ENCODE measurements at places on chromosomes 1 and 21.

DNA sequence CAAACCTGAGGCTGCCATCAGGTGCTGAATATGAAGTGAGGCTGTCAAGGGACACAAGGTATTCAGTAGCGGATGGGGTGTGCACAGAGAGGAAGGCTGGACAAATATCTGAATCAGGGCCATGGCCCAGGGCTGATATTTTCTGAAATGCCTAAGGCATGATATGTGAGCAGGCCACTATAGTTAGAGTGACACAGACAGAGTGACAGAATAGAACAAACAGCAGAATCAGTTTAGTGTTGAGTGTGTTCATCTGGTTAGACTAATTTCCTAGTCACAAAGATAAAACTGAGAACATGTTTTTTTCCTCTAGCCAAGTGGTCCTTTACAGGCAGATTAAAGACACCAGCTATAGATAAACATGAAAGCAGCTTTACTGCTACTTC is 3.9 kb downstream of the OVAAL start:
- H3K4me1 ChIP-seq: no peaks in the 10 kb centered on the region
- H3K27me3 ChIP-seq: no peaks in the 10 kb centered on the region
- DNase-seq: no peak
- no peak overlapping the region for H3K27ac ChIP-seq
- H3K36me3 ChIP-seq: no peaks in the 10 kb centered on the region

GRCh38 chr1:13702425-13703127 is 2.6 kb downstream of the PRDM2 start:
- H3K36me3 ChIP-seq: no peaks in the 10 kb centered on the region
- DNase-seq: peak; percentile 77
- H3K4me3 ChIP-seq: peak overlapping the region; percentile 32

GRCh38 chr1:15188130-15188524 is 34.6 kb downstream of the TMEM51 start:
- H3K27ac ChIP-seq: no peak overlapping the region
- no peaks in the 10 kb centered on the region for H3K27me3 ChIP-seq
- H3K36me3 ChIP-seq: no peaks in the 10 kb centered on the region
- DNase-seq: no peak
- H3K4me1 ChIP-seq: no peaks in the 10 kb centered on the region
- no peak overlapping the region for H3K4me3 ChIP-seq

DNA sequence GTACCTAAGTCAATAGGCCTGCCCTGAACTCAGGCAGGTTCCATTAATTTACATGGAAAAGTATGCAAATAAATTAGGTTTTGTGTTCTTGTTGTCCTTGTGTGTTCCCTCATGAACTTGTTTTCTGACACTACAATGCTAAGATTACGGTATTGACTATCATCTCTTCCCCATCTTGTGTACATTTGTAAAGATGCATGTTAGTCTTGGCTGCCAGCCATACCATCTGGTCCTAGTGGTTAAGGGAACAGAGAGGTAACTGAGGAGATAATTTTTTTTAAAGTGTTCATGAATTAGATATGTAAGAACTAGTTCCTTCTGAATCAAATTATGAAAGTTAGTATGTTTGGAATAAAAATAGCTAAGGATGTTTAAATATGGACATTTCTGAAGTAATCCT is 167.6 kb upstream of the ADAMTS5 start:
- H3K36me3 ChIP-seq: no peaks in the 10 kb centered on the region
- H3K4me3 ChIP-seq: no peak overlapping the region
- H3K27me3 ChIP-seq: no peaks in the 10 kb centered on the region
- H3K4me1 ChIP-seq: no peaks in the 10 kb centered on the region
- no peak for DNase-seq
- no peak overlapping the region for H3K27ac ChIP-seq

DNA sequence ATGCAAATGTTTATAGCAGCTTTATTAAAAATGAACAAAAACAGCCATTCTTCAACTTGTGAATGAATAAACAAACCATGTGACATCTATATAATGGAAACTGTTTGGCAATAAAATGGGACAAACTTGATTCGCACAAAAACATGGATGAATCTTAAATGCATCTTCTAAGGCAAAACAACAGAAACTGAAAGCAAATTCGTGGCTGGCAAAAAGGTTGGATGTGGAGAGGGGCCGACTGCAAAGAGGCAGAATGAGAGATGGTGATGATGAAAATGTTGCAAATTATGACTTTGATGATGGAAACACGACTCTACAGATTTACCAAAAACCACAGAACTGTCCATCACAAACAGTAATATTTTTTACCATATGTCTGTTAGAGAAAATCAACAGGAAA is 327.0 kb upstream of the NR5A2 start:
- no peak for DNase-seq
- H3K27ac ChIP-seq: no peak overlapping the region
- H3K27me3 ChIP-seq: no peaks in the 10 kb centered on the region
- no peaks in the 10 kb centered on the region for H3K4me1 ChIP-seq
- no peaks in the 10 kb centered on the region for H3K36me3 ChIP-seq

- H3K4me1 ChIP-seq: peaks cover 20% of the 10 kb centered on the region
- H3K27me3 ChIP-seq: no peaks in the 10 kb centered on the region
- DNase-seq: peak; percentile 51
- H3K36me3 ChIP-seq: no peaks in the 10 kb centered on the region
These were observed 4.9 kb upstream of the POFUT2 start for GRCh38 chr21:45292399-45293219.

GRCh38 chr21:34996304-34997101 is 52.6 kb downstream of the RUNX1 start:
- H3K27ac ChIP-seq: no peak overlapping the region
- no peaks in the 10 kb centered on the region for H3K36me3 ChIP-seq
- H3K27me3 ChIP-seq: no peaks in the 10 kb centered on the region
- H3K4me1 ChIP-seq: peaks cover 25% of the 10 kb centered on the region
- no peak for DNase-seq
- no peak overlapping the region for H3K4me3 ChIP-seq
